Vagina (tissue), 2 donors: ENCODE measurements at places on chromosomes 1 and 21. TPM values are rescaled to one million over a fixed set of nuclear protein-coding genes. Genes with fewer than 3 reads are reported as not detected.

GRCh38 chr1:1319646-1319941 lies 4.9 kb downstream of the INTS11 start:
- H3K4me3 ChIP-seq: no peak overlapping the region
- H3K27me3 ChIP-seq: no peaks in the 10 kb centered on the region
- no peaks in the 10 kb centered on the region for H3K36me3 ChIP-seq
- DNase-seq: no peak
- H3K27ac ChIP-seq: peak overlapping the region; percentile 72
- H3K4me1 ChIP-seq: peaks cover 58% of the 10 kb centered on the region

- no peak for DNase-seq
- peak overlapping the region; percentile 77 for H3K27ac ChIP-seq
- H3K4me3 ChIP-seq: no peak overlapping the region
- peaks cover 63% of the 10 kb centered on the region for H3K4me1 ChIP-seq
- H3K36me3 ChIP-seq: no peaks in the 10 kb centered on the region
Measured at GRCh38 chr1:8463144-8463927, 145.4 kb downstream of the SLC45A1 start.

- no peaks in the 10 kb centered on the region for H3K36me3 ChIP-seq
- H3K27ac ChIP-seq: no peak overlapping the region
- no peak for DNase-seq
- H3K4me3 ChIP-seq: no peak overlapping the region
- no peaks in the 10 kb centered on the region for H3K4me1 ChIP-seq
Measured at GRCh38 chr21:44039828-44040227, 27.7 kb downstream of the TRAPPC10 start.

- no peaks in the 10 kb centered on the region for H3K27me3 ChIP-seq
- peaks cover 32% of the 10 kb centered on the region for H3K4me1 ChIP-seq
Measured at GRCh38 chr1:205750138-205751035, at the start of gene NUCKS1. TSS of gene NUCKS1 (minus strand) at chr1:205750182. CDS start at chr1:205749973, 209 bp downstream.

- no peak overlapping the region for H3K27ac ChIP-seq
- no peak for DNase-seq
- H3K36me3 ChIP-seq: no peaks in the 10 kb centered on the region
- H3K27me3 ChIP-seq: no peaks in the 10 kb centered on the region
Measured at GRCh38 chr1:221667504-221667903, 74.4 kb downstream of the DUSP10 start.

GRCh38 chr1:18723206-18723605 lies 92.6 kb downstream of the PAX7 start:
- no peak overlapping the region for H3K4me3 ChIP-seq
- no peaks in the 10 kb centered on the region for H3K4me1 ChIP-seq
- no peaks in the 10 kb centered on the region for H3K36me3 ChIP-seq
- H3K27me3 ChIP-seq: no peaks in the 10 kb centered on the region

GRCh38 chr1:25784575-25785051 lies 15.4 kb upstream of the SELENON start:
- no peaks in the 10 kb centered on the region for H3K27me3 ChIP-seq
- H3K4me3 ChIP-seq: no peak overlapping the region
- H3K36me3 ChIP-seq: no peaks in the 10 kb centered on the region
- no peak overlapping the region for H3K27ac ChIP-seq

GRCh38 chr1:26403656-26404055 lies 7.0 kb upstream of the LIN28A start:
- no peak for DNase-seq
- no peak overlapping the region for H3K27ac ChIP-seq
- H3K4me3 ChIP-seq: no peak overlapping the region
- H3K36me3 ChIP-seq: no peaks in the 10 kb centered on the region
- H3K4me1 ChIP-seq: no peaks in the 10 kb centered on the region
- H3K27me3 ChIP-seq: no peaks in the 10 kb centered on the region

The STPG1 gene
- 4.2 TPM for total RNA-seq

The SLC25A34 gene
- total RNA-seq: 3.2 TPM

The CYP4X1 gene
- total RNA-seq: 17.9 TPM

The CD1B gene
- not detected for total RNA-seq
